ENCODE measurements at places on chromosomes 7 and 10.

DNA sequence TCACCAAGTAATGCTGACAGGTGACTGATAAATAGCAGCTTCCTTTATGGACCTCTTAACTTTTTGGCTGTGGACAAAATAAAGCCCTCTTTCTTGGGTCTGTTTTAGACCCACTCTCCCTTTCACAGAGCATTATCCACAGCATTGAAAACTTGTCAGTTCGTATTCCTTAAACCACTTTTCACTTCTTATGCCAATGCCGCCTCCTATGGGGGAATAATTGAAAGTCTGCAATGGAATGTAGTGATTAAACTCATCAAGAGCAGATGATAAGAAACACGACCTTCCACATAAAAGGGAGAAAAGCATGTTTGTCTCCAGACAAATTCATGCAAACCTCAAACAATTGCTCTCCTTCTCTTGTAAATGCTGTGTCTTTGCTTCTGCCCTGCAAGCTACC, 153.4 kb downstream of the SORCS1 start:
- DNase-seq: no peak

GRCh38 chr7:93601363-93601762, 26.8 kb upstream of the CALCR start:
- no peak for DNase-seq

- no peak for DNase-seq
Measured at GRCh38 chr10:114679552-114679951, 21.5 kb upstream of the ABLIM1 start.

GRCh38 chr7:93039786-93040185, 78.0 kb downstream of the SAMD9 start:
- no peak for DNase-seq

DNA sequence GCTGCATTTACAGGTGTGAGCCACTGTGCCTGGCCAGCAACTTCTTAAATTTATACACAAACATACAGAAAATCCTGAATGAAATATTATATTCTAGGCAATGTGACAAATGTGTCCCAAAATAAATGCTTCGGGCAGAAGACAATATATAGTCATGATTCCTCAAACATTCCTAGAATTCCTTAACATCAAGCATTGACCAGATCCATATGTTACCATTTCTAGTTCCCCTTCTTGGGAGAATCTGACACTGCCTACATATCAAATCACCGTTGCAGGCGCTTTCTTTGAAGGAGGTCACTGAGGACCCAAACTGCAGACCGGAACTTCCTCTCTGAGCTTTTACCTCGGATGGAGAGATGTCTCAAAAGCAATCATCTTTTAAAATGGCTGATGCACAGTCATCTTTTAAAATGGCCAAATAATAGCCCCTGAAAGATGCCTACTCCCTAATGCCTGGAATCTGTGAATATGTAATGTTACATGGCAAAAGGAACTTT, 323.5 kb downstream of the PHF14 start:
- DNase-seq: no peak

- DNase-seq: peak; percentile 89
Measured at GRCh38 chr10:73865459-73866442, 8.6 kb downstream of the CAMK2G start.

GRCh38 chr7:125383324-125383723, 453.7 kb upstream of the POT1 start:
- DNase-seq: no peak

DNA sequence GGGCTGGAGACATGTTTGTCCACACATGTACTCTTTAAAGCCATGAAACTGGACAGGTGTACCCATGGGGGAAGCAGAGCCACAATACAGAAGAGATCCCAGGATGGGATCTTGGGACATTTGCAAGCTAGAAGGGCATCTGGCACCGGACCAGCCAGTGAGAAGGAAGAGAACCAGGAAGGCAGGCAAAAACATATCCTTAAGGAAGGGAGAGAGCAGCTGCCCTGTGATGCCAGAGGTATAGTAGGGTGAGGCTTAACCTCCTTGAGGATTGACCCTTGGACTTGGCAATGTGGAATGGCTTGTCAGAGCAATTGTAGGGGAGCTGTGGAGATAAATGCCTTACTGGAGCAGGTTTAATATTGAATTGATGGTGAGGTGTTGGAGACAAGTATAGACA, 17.9 kb upstream of the SUV39H2 start:
- no peak for DNase-seq

DNA sequence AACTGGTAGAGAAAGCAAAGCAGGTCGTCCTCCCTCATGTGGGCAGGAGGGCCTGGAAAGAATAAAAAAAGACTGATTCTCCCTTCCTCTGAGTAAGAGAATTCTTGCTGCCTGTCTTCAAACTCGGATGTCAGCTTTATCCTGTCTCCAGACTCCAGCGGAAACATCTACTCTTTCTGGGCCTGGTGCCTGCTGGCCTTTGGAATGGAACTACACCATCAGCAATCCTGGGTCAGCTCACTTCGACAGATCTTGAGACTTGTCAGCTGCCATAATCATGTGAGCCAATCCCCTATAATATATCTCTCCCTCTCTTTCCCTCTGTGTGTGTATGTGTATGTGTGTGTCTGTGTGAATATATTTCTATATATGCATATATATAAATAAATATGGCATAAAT, 411.0 kb upstream of the DPP6 start:
- DNase-seq: no peak

DNA sequence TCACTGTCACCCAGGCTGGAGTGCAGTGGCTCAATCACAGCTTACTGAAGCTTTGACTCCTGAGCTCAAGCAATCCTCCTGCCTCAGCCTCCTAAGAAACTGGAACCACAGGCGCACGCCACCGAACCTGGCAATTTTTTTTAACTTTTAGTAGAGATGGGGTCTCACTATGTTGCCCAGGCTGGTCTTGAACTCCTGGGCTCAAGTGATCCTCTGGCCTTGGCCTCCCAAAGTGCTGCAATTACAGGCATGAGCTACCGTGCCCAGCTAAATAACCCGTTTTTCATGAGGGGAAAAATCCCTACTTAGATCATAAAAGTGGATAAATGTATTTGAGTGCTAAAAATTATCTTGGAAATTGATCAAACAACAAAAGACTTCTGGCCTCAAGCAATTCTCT, 200.5 kb upstream of the IMMP2L start:
- no peak for DNase-seq

DNA sequence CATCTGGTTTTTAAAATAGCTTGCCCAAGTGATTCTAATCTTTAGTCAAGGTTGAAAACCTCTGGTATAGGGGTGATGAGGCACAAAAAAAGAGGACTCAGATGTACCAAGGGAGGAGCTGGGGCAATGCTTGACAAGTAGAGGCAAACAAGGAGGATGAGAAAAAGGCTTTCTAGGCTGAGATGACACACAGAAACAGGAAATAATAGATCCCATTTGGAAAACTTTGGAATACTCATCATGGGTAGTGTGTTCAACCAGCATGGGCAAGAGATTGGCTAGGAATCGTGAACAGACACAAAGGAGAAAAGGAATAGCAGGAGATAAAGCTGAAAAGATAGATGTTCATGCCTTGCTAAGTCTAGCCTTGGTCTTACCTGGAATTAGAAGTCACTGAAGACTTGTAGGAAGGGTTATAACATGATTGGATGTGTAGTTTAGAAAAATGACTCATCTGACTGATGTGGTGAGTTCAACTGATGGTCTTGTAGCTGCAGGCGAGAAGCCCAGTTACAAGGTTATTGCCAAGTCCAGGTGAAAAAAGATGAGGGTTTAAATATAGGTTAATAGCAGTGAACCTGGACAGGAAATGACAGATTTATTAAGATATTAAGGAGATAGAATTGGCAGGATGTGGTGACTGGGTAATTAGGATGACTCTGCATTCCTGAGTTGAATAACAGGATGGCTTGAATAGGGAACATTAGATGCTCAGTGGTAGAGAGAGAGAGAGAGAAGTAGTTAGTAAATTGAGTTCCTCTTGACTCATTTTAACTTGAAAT, 214.0 kb upstream of the LRGUK start:
- DNase-seq: no peak

DNA sequence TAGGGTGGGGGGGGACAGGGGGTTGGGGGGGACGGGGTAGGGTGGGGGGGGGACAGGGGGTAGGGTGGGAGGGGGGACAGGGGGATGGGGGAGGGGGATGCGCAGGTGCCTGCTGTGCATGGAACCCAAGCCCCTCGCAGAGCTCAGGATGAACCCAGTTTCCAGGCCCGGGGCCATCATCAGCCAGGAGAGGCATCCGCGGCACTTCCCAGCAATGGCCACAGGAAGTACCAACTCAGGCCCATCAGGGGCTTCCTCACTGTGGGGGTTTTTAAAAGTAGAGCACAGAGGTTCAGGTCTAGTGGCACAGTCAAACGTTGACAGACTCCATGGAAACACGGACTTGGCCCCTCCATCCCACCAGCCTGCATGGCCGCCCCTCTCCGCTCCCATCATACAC, 172.7 kb downstream of the DIP2C start:
- DNase-seq: no peak

DNA sequence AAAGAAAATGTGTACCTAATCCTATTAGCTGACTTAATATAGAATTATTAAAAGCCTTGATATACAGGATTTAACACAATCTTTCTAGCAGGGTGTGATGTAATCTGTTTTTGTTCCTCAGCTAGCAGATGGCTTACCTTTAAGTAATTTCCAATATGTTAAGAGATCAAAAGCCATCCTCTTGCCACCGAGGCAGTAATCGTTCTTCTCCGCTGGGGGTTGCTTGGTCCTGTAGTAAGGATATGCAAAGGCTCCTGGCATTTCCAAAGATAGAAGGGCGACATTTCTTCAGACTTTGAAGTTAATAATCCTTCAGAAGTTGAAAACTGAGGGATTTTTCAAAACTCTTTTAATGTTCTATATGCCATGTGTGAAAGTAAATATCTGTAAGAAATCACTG, 156.4 kb downstream of the FZD1 start:
- DNase-seq: no peak

- no peak for DNase-seq
Measured at GRCh38 chr10:117550599-117551329, 8.2 kb downstream of the EMX2 start.

DNA sequence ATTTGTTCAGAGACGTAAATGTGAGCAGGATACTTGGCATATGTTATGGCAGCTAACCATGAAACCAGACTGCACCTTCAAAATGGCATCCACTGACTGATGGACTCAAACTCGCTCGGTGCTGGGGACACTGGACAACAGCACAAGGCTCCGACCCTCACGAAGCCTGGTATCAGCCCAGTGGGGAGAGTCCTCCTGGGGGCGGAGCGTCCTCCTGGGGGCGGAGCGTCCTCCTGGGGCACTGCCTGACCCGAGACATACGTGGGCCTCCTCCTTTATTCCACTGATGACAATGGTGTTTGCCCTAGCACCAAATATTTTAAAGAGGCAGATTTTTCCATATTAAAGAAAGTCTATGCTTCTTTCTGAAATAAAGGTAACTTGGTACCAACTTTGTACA, 39.5 kb downstream of the ESYT2 start:
- no peak for DNase-seq

DNA sequence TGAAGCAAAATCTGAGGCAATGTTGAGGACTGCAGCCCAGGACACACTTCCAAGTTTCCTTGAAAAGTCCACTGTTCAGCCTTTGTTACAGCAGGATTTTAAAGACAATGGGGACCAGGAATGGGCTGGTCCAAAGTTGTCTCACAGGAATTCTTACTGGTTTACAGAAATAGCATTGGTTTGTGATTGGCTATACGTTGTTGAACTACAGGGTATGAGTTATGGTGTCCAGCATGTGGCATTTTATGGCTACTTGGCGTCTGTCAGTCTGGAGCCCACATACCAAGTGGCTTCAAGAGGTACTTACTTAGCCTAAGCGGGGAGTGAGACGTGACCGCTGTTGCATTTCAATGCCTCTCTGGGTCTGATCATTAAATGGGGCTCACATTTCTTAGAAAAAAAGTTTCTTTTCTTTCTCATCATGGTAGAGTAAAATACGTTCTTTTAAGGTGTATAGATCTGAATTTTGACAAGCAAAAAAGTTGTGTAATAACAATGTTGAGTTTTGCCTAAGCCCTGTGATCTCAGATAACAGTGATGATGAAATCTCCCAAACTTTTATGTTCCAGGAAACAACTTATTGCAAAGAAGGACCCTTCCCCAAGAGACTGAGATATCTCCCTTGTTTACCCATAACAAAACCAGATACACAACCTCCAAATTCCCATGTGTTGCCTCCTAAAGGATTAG, 100.0 kb upstream of the TRIM24 start:
- DNase-seq: no peak

DNA sequence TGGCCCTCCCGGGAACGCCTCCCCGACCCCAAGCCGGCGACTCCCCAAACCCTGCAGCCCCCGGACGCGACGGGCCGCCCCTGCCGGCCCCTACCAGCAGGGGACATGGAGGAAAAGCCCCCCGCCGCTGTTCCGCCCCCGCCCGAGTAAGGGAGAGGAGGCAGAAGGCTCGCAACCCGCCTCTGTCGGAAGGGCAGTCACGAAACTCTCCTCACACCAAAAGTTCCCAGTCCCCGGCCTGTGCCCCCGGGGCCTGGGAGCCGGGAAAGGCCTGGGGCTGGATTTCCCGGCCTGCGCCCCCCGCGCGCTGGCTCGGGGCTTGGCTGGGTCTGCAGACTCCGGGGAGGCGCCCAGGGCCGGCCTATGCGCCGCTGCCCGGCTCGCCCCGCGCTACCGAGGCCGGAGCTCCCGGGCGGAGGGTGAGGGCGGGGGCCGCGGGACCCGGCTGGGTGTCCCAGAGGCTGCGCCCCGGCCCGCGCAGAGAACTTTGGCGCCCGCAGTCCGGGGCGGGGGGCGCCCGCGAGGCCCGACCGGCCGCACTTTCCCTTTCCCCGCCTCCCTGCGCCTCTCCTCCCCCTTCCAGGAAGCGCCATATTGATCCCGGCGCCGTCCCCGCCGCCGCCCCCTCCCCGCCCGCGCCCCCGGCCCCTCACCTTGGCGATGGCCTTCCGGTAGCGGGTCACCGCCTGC, 728 bp downstream of the PARD3 start:
- DNase-seq: no peak

DNA sequence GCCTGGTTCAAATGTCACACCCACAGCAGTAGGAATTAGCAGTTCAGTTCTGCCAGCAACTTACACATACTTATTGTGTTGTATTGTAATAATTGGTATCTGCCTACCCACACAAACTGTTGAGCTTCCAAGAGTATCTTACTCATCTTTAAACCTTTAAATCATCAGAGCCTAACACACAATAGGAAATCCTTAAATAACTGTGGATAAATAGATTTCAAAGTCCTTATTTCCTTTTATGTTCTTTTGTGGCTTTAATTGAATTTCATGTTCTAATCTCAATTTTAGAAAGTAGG, 3.9 kb downstream of the CASD1 start:
- no peak for DNase-seq

- DNase-seq: no peak
Measured at GRCh38 chr7:21542891-21543527, at the start of gene DNAH11. DNAH11 (plus strand) TSS chr7:21543039; CDS start chr7:21543246, 207 bp downstream.

DNA sequence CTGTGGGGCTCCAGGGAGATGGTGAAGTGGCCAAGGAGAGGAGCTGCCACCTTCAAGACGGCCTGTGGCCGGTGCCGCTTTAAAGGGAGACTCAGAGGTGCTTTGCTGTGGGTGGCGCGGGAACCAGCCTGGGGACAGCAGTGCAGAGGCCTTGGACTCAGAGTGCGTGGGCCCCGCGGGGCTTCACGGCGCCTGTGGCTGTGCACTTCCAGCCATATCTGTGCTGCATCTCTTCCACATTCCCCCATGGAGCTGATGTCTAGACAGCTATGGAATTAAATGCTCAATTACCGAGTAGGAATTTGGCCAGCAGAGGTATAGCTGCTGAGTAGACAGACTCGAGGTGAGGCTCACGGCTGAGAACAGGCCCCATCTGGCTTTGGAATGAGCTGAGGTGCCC, 41.7 kb downstream of the HTRA1 start:
- no peak for DNase-seq

GRCh38 chr7:117385363-117386109, 41.8 kb downstream of the ASZ1 start:
- DNase-seq: no peak

- no peak for DNase-seq
Measured at GRCh38 chr10:35025916-35026315, 64.2 kb downstream of the CUL2 start.
